Cortex of kidney (tissue), 1 donor: ENCODE measurements at places on chromosomes 11 and 22.

DNA sequence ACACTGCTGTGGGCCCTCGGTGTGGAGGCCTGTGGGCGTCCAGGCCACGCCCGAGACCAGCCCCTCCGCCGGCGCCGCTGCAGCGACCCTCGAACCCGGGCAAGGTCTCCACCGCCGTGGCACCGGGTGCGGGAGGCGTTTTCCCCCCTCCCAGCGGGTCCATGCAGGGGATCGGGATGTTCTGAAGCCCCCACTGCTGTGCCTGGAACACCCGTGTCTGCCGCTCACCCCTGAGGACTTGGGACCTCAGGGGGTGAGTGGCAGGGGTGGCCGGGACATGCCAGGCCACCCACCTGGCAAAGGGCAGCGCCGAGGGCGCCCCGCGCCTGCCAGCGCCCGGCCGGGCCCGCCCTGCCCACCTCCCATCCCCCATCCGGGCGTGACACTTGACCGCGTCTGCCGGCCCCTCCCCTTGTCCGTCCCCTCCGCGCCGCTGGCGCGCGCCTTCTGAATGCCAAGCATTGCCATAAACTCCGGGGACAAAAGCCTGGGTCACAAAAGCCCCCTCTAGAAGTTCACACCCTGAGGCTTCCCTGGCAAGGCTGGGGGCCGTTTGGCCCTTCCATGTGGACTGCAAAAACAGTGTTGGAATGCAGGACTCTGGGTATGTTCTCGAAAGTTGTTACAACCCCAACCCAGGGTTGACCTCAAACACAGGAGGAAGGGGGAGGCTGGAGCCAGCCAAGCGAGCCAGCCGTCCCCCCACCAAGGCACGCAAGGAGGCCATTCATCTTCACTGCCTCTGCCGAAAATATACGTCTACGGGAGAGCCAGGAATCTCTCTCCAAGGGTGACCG, 819 bp upstream of the KCNQ1OT1 start:
- no peak for DNase-seq

GRCh38 chr11:117315285-117316196, 515 bp downstream of the BACE1 start:
- DNase-seq: no peak

DNA sequence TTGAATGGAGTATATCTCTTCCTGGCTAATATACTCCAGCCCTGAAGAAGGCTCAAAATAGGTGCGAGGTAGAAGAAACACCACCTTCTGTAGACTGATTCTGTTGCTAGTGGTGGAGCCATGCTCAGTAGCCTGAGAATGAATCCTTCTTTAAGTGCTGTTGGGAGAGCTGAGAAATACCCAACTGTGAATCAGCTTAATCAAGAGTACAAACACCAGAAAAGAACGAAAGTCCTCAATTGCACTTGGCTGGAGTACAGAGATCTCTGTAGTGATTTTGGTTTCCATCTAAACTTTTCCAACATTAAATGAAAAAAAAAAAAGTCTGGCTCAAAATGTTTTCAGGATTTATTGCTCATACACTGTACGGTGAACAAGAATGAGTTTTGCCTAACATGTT, 619.1 kb downstream of the METTL15 start:
- DNase-seq: no peak

GRCh38 chr11:305844-306211, 1.8 kb upstream of the IFITM2 start:
- no peak for DNase-seq

DNA sequence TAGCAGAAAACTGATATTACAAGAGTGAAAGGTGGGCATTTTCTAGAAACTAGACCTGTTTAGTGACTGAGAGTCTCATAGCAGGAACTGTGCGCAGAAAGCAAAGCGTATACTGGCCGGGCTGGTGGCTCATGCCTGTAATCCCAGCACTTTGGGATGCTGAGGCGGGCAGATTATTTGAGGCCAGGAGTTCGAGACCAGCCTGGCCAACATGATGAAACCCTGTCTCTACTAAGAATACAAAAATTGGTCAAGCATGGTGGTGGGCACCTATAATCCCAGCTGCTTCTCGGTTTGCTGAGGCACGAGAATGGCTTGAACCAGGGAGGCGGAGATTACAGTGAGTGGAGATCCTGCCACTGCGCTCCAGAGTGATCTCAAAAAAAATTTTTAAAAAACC, 1.8 kb upstream of the NUP98 start:
- no peak for DNase-seq

DNA sequence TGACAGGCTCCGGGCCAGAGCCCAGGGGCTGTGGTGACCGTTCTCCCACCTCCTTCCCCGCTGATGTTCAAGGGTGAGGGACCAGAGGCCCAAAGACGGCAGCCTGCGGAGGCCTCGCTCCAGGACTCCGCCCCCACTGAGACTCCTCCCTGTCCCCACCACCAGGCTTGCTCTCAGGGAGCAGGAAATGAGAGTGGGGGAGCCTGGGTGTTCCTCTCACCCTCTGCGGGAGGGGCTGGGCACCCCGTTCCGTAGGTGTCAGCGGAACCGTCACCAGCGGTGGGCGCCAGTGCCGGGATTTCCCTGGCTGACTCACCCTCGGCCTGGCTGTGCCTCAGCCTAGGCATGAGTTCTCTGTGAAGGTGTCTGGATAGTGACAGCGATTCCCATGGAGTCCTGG, 15.7 kb downstream of the DAGLA start:
- DNase-seq: no peak

DNA sequence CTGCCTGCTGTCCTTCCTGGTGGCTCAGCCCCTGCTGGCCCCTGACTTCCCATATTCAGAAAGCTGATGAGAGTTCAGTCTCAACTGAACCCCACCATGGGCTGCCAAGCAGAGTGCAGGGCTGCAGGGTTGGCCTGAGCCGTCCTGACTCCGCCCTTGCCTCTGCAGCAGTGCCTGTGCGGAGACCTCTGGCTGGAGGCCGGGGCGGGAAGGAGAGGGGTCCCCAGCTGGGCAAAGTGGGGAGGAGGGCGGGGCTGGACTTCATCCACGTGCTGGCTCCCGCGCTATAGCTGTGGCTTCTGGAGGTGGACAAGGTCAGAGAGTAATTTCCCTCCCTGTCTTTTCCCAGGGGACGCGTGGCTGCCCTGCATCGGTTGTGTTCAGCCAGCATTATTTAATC, 13.6 kb downstream of the GLB1L3 start:
- DNase-seq: no peak

GRCh38 chr11:58503361-58503856, 4.5 kb downstream of the OR5B21 start:
- no peak for DNase-seq

DNA sequence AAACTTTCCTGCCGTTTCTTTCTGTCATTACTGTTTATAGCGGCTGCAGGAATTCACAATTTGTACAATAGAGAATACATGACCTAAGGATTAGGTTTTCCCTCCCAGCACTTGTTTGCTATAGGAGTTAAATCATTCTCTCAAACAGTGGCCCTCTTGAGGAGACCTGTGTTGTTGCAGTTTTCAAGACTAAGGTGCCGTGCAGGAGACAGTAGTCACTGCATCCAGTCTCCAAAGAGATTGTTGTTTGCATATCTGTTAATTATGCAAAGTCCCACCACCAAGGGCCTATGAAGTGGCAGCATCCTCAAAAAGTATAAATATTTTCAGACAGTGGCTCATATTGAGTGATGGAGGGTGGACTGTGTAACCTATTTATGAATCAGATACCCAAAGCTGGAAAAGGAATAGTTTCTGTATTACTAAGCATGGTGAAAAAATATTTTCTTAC, 2.3 kb downstream of the PRSS23 start:
- DNase-seq: no peak

- DNase-seq: no peak
These were observed 113.1 kb upstream of the TTC12 start for GRCh38 chr11:113201054-113201818.

DNA sequence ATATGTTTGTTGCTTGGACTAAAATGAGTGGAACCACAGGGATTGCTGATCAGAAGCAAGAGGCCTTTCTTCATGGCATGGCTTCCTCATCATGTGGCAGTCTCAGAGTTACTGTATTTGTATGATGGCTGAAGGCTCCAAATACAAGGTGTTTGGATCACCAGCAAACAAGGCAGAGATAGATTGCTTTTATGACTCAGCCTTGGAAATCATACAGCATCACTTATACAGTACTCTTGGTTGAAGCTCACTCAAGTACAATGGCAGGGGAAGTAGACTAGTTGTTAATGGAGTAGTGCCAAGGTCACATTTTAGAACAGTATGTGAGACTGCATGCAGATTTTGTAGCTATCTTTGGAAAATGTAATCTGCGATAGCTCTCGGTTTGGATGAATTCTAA, 16.6 kb downstream of the CAPRIN1 start:
- DNase-seq: no peak

- DNase-seq: no peak
These were observed 148.8 kb downstream of the MPPED1 start for GRCh38 chr22:43560651-43561050.

- no peak for DNase-seq
These were observed 146.5 kb downstream of the CCDC34 start for GRCh38 chr11:27216270-27217149.
